ENCODE measurements at places on chromosomes 5 and 9.

- DNase-seq, result no peak
Observed at GRCh38 chr5:129359450-129359849, 100.6 kb upstream of the ADAMTS19 start.

GRCh38 chr5:158478139-158478538 lies 619.2 kb upstream of the CLINT1 start:
- DNase-seq, result no peak

GRCh38 chr9:124693403-124693802 lies 77.7 kb downstream of the NR6A1 start:
- DNase-seq, result no peak

GRCh38 chr5:42886635-42887034 lies 74.9 kb upstream of the SELENOP start:
- DNase-seq, result no peak

- DNase-seq, result no peak
Observed at GRCh38 chr5:87886164-87886563, 382.5 kb downstream of the TMEM161B start.

GRCh38 chr5:65108786-65109743 lies 340.3 kb downstream of the CWC27 start:
- no peak for DNase-seq

DNA sequence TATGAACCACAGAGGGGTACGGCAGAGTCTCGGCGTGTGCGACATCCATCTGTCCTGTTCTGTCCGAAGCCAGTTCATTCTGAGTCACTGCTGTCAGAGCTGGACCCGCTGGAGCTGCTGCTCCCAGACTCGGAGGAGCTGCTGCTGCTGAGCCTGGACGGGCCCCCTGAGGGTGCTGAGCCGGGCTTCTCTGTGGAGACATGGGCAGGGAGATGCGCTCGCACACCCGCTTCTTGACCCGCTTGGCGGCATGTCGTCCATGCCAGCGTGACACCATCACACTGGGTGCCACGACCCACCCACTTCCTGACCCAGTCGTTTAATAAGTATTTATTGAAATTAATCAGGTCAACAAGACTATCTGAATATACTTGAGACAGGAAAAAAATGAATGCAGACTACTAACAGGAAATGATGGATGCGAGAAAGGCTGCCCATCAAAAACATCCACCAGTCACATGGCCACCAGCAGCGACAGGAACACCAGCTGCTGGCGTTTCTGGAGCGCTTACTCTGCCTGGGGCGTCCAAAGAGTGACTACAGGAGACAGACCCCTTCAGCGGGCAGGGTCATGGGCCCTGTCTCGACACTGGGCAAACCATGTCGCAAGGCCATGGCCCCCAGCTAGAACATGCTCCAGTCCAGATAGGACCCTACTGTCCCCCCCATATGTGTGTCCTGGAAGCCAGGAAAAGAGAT lies 8.4 kb downstream of the BRD3OS start:
- DNase-seq, result no peak

DNA sequence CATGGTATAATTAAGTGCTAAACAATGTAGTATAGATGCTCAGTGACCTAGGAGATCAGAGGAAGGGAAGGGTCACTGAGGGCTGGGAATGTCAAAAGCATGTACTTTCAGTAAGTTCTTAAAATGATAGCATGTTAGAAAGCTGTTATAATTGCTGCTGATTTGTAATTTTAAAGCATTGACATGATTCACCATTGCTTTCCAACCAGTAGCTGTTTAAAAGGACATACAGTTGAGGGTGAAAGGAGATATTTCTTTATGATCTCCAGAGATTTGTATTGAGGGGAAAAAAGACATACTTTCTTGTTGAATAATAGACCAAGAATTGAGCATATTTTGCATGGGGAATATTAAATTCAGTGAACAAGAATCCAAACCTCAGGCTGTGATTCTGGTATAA lies 1.2 kb upstream of the SLC1A3 start:
- DNase-seq, result no peak

DNA sequence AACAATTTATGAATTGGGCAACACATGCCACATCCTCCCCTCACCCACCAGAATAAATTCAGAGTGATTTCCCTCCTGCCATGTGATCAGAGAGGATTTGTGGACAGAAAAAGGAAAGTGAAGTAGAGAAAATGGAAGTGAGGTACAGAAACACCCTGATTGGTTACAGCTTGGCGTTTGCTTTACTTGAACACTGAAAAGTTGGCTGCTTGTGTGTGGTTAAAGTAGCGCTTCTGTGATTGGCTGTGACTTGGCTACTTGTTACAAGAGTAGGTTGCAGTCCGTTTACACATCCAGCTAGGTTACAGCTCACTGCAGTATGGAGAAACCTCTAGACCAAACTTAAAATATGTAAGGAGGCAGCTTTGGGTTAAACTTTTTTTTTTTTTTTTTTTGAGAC lies 205.2 kb upstream of the ZNF608 start:
- no peak for DNase-seq

DNA sequence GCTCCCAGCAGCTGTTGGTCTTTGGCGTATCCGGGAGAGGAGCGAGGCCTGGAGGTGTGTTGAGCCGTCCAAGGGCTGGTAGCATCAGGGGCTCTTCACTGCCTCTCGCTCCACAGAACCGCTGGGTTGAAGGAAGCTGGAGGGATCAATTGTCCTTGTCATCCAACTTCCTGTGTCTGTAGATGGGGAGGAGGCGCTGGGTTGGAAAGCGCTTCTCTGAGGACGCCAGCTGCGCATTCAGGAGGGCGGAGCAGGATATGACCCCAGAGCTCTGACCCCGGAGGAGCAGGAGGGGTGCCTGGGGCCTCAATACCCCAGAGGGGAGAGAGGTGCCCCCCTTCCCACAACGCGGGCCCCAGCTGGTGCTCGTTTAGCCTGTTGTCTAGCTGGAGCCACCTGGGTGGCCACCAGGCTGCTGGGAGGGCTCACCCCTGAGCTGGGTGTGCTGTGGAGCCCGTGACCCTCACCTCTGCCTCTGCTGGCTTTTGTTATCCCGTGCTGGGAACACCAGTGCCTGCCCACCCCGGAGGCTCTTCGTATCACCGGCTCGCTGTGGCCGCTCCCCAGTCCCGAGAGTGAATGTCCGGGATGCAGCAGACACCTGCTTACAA lies 2.0 kb upstream of the DBH start:
- no peak for DNase-seq

DNA sequence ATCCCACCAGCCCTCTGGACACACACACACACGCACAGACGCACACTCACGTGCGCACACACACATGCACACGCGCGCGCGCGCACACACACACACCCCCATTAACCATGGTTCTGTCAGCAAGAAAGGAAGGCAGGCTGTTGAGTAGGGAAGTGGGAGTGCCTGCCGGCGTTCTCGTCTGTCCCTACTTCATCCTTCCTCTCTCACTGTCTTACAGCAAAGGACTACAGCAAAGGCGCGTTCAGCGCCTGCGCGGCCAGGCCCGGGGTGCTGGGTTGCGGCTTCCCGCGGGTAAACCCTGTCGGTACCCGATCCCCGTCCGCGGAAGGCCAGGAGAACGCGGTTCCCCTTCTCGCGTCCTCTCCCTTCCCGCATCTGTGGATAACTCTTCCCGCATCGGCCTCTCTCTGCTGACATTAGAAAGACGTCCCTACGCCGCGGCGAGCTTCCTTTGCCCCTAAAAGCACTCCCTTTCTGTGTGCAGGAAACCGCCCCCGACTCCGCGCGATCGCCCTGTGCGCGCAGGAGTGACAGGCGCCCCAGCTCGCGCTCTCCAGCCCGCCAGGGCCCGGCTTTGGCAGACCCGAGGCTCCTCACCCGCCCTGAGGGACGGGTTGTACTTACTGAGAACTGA lies 219.2 kb downstream of the AGTPBP1 start:
- DNase-seq, result no peak

DNA sequence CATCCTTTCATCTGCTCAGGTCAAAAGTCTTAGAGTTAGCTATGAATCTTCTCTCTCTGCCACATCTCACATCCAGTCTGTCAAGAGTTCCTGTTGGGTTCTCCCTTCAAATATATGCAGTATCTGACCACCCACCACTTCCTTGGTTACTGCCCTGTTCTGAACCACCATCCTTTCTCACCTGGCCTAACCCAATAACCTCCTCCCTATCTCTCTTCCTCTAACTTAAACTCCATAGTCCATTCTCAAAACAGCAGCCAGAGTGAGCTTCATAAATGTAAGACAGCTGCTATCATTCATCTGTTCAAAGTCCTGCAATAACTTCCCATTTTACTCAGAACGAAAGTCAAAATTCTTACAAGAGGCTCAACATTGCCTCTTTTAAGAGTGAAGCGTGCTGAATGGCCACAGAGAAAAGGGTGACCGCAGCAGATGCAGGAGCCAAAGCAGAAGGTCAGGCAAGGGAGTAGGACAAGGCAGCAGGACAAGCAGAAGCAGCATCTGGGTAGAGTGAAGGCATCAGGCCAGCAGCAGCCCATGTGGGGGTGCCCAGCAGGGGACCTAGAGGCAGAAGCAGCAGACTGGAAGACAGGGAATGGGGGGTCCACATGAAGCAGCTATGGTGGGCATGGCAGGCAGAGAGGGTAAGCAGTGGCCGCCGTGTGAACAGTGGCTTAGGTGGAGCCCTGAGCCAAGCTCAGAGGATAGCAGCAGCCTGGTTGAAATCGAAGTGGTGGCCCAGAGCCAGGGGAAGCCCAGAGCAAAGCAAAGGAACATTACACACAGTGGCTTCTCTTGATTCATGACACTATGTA lies 39.3 kb upstream of the CDC42SE2 start:
- DNase-seq, result no peak

- DNase-seq, result no peak
Observed at GRCh38 chr9:136835932-136836904, 6.1 kb upstream of the AJM1 start.

DNA sequence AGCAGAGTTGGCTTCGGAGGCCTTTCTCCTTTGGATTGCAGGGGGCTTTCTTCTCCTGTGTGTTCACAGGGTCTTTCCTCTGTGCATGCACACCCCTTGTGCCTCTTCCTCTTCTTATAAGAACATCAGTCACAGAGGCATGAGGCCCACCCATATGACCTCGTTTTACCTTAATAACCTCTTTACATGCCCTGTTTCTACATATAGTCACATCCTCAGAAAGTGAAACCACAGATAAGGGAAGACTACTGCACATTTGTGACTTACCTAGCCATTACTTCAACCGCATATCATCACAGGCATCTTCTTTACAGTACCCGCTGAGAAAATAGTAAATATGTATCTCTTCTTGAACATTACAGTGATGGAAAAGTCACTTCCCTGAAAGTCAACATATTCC lies 204.9 kb upstream of the TARS1 start:
- no peak for DNase-seq

GRCh38 chr9:5893591-5894236 lies 3.0 kb downstream of the MLANA start:
- DNase-seq, result no peak

DNA sequence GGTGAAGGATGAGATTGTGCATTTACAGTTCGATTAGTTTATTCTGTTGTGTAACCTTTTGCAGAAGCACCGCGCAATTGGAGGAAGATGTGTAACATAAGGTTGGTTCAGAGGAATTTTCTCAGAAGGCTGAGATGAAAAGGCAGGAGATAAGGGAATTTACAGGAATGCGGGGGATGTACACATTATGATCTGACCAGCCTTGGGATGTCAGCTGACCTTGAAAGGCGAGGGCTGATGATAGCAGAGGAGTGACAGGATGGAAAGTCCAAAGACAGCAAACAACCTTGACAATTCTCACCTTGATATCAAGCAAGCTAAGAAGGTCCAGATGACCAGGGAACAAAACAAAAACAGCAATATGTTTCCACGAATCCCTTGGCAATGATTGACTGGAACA lies 88.8 kb downstream of the OTULIN start:
- DNase-seq, result no peak

DNA sequence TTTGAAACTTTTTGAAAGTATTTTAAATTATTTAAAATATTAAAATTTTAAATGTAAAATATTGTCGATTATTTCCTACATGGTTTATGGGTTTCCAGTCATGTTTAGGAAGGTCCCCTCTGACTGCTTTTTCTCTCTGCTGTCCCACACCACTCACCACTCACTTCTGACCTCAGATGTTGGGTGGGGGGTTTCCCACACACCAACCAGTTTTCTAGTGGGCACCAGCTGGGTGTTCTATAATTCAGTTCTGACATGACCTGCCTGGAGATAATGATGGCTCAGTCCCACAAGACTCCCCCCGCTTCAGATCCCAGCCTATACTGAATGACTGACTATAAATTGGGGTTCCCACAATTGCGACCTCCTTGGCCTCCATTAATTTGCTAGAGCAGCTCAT lies 310.4 kb downstream of the GADD45G start:
- no peak for DNase-seq

DNA sequence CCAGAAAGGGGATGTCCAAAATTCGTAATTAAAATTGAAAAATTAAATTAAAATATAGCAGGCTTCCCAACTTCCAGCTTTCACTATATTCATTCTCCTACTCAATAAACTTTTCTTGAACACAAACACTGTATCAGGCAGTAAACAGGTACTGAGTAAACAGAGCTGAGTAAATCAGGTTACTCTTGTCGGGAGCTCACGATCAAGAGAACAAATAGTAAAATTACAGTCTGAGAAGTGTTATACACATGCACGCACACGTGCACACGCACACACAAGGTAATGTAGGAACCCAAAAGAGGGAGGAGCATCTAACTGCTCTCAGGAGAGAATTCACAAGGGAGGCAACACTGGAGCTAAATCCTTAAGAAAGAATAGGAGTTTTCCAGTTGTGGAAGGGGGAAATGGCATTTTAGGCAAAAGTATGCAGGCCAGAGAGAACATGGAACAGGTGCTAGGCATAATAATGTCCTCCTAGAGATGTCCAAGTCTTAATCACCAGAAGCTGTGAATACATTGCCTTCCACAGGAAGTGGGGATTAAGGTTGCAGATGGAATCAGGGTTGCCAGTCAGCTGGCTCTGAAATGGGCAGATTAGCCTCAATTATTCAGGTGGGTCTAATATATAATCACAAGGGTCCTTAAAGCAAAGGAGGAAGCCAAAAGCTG lies 598.8 kb upstream of the BRINP1 start:
- no peak for DNase-seq

GRCh38 chr5:87867281-87867680 lies 401.4 kb downstream of the TMEM161B start:
- DNase-seq, result no peak

- DNase-seq, result no peak
Observed at GRCh38 chr5:643811-644271, 31.7 kb downstream of the CEP72 start.

GRCh38 chr5:178182158-178182876 lies 4.9 kb downstream of the GMCL2 start:
- no peak for DNase-seq

- no peak for DNase-seq
Observed at GRCh38 chr5:158039911-158040347, 181.0 kb upstream of the CLINT1 start.

- no peak for DNase-seq
Observed at GRCh38 chr5:132460846-132461568, 29.6 kb downstream of the IRF1 start.

- no peak for DNase-seq
Observed at GRCh38 chr5:173310861-173311785, 17.1 kb downstream of the STC2 start.

DNA sequence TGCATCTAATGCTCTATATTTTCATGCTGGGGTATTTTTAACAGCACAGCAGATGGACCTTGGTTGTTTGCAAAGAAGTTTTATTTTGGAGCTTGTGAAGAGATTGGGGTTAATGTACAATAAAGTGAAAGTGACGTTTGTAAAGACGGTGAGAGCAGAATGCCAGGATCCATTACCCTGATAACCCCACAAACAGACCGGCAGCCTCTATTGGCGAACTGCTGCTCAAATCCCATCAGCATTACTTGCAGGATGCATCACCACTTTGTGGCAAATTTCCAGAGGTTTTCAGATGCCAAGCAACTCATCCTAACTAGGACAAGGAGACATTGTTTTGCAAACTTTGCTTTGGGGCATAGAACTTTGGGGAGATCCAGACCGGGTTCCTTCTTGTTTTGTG lies 383.3 kb upstream of the ZNF462 start:
- no peak for DNase-seq
